ENCODE measurements at places on chromosomes 6 and 20. TPM values are rescaled to one million over a fixed set of nuclear protein-coding genes. Genes with fewer than 3 reads are reported as not detected.

GRCh38 chr6:42388046-42388445 lies 63.7 kb downstream of the TRERF1 start:
- no peak for DNase-seq

The HSPA12B gene
- 21.2 TPM for total RNA-seq

GRCh38 chr6:108762394-108762793 lies 85.8 kb upstream of the ARMC2 start:
- no peak for DNase-seq

DNA sequence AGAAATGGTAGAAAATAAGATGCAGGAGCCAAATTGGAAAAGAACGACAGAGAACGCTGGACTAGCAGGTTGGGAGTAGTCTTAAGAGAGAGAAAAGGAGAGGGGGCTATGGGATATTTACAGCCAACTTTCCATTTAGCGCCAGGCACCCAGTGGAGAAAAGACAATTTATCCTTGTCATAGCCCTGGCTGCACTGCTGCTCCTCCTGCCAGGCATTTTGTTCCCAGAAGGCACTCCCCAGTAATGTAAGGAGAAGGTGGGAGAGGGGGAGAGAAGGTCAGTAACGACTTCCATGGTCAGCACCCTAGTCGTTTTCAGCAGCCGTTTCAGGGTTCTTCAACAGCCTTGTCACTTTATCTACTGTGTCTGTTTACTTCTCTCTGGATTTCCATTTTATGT lies 159.0 kb downstream of the TRMT11 start:
- DNase-seq, result no peak

DNA sequence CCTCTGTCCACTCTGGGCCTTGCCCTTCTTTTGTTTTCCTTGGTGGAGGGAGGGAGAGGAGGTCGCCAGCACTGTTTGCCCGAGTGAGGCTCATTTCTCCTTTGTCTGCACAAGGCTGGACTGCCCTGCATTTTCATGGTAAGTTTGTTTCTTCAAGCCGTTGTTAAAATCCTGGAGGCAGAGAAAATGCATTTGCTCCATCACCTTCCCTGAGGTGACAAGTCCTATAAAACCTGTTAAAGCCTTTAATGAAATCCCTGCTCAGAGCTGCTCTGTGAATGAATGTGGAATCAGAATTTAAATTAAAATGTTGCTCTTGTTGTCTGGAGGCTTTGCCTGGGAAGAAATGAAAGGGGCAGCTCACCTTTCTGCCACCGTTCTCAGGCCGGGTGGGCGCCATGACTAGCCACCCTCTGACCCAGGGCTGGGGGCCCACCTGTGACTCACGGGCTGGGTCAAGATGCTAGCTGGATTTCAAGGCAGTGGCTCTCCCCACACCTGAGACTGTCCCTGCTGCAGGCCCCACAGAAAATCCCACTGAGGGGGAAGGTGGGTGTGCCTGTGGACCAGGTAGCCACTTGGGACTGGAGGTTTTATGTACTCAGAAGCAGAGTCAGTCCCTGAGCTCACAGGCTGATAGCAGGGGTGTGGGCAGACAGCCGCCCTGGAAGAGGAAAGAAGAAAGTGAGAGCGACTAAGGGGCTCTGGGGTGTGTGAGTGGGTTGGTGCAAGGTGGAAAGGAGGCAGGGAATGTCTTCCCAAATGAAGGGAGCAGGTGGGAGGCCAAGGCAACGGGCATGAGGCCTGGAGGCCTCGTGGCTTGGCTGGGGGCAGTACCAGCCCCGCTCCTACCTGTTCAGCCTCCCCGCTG lies 24.0 kb upstream of the MYT1 start:
- peak; percentile 22 for DNase-seq

DNA sequence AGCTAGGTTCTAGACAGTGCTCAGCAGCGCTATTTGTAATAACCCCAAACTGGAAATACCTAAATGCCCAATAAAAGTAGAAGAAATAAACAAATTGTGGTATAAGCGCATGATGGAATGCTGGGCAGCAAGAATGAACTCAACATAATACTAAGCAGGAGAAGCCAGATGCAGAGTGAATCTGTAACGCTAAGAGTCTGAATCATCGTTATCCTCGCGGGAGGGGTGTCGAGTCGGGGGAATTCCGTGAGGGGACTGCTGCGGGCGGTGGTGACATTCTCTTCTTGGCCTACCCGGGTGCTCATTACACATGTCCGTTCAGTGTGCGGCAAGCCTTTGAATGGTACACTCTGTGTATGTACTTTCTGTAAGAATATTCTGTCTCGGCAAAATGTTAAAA lies 83.7 kb downstream of the SULF2 start:
- no peak for DNase-seq

- no peak for DNase-seq
Measured at GRCh38 chr20:55057779-55058415, 582.5 kb downstream of the DOK5 start.

- DNase-seq, result no peak
Measured at GRCh38 chr6:148231572-148231971, 111.1 kb upstream of the SASH1 start.

- no peak for DNase-seq
Measured at GRCh38 chr6:114064862-114065261, 93.9 kb upstream of the HDAC2 start.

GRCh38 chr6:112800439-112800838 lies 453.3 kb downstream of the RFPL4B start:
- no peak for DNase-seq

The SIRPD gene
- total RNA-seq, result 0.42 TPM

The ZBTB22 gene
- total RNA-seq, result 21.3 TPM

- DNase-seq, result no peak
Measured at GRCh38 chr6:10521104-10521808, at the start of gene GCNT2. TSS of gene GCNT2 (plus strand) at chr6:10521351. CDS start at chr6:10528912, 7,561 bp downstream.

The MTFR2 gene
- total RNA-seq, result 0.39 TPM

- no peak for DNase-seq
Measured at GRCh38 chr6:114588726-114589125, 245.9 kb upstream of the HS3ST5 start.

The DNAH8 gene
- 0.03 TPM for total RNA-seq

The TP53RK gene
- 9.4 TPM for total RNA-seq

- DNase-seq, result no peak
Measured at GRCh38 chr20:35341366-35342028, 49.3 kb upstream of the FAM83C start.

DNA sequence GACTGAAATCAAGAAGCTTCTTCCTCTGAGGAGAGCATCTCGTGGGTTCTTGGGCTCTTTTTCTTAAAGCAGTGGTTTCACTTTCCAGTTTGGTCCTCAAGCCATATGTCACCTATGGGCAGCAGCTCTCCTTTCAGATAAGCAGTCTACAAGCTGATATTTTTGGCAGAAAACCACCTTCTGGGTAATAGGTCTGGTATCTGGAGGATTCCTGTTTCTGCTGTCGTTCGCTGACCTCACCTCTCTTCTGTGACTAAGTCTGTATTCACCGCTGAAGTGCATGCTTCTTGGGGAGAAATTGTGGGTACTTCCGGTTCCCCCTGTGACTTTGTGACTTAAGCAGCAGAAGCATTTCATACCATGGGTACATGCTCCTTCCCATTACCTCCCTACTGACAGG lies 193.6 kb downstream of the EDN1 start:
- no peak for DNase-seq

GRCh38 chr20:35845561-35845960 lies 73.7 kb downstream of the PHF20 start:
- DNase-seq, result no peak

DNA sequence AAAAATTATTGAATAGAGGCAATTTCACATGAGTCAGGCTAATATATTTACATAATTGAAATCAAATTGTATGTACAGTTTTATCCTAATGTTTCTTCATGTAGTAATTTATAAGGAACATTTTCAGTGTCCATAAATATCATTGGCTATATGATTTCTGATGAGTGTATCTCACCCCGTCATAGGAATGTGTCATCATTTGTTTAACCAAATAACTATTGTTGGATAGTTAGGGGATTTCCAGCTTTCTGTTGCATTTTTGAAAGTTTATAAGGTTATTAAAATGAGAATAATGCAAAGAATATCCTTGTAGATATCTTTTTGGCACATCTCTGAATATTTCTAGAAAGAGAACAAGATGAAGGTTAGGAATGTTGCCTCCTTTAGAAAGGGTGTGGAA lies 39.0 kb downstream of the SYTL3 start:
- DNase-seq, result no peak

DNA sequence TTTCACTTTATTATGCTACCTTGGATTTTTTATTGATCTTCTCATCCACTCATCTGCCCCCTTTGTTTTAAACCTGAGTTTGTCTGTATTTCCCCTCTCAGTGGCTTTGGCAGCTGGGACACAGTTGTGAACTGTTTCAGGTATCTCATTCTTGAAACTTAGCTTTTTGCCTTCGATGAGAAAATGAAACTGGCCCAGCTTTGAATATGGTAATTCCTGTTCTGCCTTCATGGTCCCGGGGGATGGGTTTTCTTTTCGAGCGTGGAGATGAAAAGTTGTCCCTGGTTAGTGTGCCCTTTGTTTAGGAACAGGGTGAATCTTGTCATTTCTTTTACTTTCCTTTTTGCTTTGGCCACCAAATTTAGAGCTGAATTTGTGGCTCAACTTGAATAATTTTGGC lies 25.6 kb downstream of the DHX35 start:
- DNase-seq, result no peak

The TFAP2C gene
- total RNA-seq, result 0.54 TPM

GRCh38 chr6:37010402-37010892 lies 5.0 kb downstream of the FGD2 start:
- DNase-seq, result peak; percentile 32

The LY6G5C gene
- total RNA-seq, result 1.2 TPM

The SPATS1 gene
- not detected for total RNA-seq

The CST4 gene
- not detected for total RNA-seq

- DNase-seq, result no peak
Measured at GRCh38 chr20:36825385-36826104, 50.4 kb upstream of the TLDC2 start.

DNA sequence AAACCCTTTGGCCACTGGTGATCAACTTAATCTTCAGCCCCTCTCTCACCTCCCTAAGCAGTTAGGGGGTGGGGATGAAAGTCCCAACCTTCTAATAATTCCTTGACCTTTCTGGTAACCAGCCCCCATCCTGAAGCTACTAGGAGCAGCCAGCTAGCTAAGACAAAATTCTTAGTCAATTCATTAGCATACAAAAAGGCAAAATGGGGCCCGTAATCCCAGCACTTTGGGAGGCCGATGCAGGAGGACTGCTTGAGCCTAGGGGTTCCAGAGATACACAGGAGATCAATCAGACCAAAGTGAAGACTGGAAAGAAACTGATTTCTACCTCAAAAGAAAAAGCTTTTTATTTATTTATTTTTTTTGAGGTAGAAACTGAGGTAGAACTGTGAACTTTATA lies 1.8 kb downstream of the ASCC3 start:
- DNase-seq, result no peak

The SIRPA gene
- 62.9 TPM for total RNA-seq

GRCh38 chr6:80174900-80175572 lies 68.6 kb downstream of the BCKDHB start:
- DNase-seq, result no peak

GRCh38 chr6:15242937-15243614 lies 2.8 kb upstream of the JARID2 start:
- DNase-seq, result no peak

DNA sequence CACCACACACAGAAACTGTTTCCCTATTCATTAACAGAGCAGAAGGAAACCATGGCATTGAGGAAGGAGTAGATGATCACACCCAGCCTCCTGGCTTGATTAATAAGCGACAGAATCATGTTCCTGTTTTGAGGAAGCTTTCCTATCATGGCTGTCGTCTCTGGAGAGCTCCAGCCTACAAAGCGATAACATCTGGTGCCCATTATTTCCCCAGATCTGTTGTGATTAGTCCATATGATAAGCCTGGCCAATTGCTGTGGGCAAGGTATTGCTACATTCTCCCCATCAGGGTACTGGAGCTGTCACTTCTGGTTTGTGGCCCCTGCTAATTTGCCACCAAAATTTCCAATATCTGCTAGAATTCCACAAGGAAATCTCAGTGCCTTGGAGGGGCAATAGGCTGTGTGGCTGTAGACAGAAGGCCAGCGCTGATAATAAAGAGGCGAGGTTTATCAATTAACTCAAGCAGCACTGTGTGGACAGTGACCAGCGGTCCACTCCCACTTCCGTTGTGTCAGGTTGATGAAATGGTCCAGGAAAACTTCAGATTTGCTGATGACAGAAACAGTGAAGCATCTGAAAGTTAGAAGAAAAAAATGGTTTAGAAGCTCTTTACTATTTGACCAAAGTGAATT lies 66.4 kb downstream of the OLIG3 start:
- DNase-seq, result no peak

The RAB44 gene
- total RNA-seq, result 0.29 TPM

DNA sequence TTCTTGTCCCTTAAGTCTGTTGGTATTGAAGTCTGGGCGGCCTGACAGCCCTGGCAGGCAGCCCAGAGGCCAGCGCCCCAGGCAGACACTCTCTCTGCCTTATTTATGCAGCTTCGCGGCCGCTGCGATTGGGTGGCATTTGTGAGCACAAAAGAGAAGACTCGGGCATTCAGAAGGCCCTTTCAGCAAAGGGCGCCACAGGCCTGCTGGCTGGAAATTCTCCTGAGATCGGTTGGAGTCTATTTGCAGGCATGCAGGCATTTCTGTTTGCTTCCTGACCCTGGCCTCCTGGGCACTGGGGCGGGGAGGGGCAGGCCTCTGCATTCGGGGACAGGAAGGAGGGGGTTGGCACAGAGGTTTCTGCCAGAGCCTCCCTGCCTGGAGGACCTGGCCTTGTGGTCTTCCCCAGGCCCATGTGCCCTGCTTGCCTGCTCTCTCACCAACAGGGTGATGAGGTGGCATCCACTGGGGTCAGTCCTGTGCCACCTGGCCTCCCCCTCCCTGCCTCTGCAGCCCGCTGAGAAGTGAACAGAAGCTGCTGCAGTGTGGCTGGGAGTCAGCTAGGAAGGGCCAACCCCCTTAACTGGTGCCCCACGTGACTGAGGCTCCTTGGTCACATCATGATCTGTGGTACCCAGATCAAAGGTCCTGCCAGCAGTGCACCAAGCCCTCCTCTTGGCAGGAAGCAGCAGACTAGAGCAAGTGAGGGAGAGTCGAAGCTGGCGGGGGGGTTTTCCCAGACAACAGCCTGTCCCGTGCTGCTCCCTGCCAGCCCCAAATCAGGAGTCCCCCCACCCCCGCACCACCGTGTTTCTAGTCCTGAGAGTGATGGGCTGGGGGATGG lies 16.6 kb upstream of the CCDC167 start:
- DNase-seq, result no peak

DNA sequence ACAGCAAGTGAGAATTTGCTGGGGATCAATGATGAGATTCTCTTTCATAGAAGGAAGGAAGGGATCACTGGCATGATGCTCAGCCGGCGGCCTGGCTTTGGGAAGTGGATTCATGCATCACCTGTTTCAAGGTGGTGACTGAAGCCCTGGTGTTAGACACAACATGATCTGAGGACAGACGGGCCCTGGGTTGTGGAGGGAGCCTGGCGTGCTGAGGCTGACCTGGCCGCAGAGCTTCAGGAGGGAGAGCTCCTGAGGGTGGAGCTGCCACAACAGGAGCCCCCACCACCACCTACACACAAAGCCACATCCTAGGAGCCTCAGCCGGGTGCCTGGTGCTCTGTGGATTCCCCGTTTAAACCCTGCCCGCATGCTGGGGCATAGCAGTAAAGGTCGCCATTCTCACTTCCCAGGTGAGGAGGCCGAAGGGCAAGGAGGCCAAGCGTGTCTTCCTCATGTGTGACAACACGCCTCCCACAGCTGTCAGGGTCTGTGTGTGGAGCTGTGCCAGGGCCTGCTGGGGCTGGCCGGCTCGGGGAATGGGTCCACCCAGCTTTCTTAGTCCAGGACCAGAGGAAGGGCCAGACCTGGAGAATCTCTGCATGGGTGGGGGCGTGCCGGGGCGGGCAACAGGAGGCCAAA lies 107.0 kb downstream of the ERMARD start:
- DNase-seq, result peak; percentile 67

GRCh38 chr6:33949877-33950435 lies 146.2 kb upstream of the MLN start:
- DNase-seq, result peak; percentile 64

The ZC3H12D gene
- total RNA-seq, result 1.2 TPM

The SLC22A2 gene
- not detected for total RNA-seq

The TBX18 gene
- 58.6 TPM for total RNA-seq
